ENCODE measurements at places on chromosomes 5 and 9. TPM values are rescaled to one million over a fixed set of nuclear protein-coding genes. Genes with fewer than 3 reads are reported as not detected.

- DNase-seq = no peak
Measured at GRCh38 chr5:155129513-155129880, 115.9 kb downstream of the KIF4B start.

DNA sequence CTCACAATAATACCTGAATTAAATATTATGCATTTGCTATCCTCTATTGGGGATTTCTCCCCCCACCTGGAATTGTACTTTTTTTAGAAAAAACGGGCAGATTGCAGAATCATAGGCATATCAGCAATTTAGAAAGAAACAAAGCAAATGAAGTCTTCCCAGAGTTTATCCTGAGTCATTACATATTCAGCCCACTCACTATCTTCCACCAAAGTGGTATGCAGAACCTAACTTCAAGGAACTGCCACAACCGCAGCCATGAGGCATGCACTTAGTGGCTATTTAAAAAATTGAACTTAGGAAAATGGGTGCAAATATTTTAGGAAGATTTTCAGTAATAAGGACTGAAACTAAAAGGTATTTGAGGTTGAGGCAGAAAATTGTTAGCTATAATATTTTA is 48.6 kb downstream of the UBAP1 start:
- no peak for DNase-seq

GRCh38 chr5:144585681-144586080 is 415.0 kb downstream of the KCTD16 start:
- no peak for DNase-seq

DNA sequence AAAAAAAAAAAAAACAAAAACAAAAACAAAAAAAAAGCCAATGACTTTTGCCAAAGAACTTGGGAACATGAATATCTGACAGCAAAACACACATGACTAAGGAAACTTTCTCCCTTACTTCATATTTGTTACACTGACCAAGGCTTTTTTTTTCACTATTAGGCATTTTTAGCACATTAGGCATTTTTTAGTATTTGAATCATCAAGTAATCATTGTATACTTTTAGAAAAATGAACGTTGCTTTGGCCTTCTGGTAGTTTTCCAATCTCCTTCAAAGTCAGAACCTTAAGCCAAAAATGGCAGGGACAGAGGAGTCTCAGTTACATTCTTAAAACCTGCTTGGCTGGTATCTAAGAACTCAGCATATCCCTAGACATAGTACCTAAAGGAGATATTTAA is 19.3 kb downstream of the NREP start:
- DNase-seq = peak; percentile 13

DNA sequence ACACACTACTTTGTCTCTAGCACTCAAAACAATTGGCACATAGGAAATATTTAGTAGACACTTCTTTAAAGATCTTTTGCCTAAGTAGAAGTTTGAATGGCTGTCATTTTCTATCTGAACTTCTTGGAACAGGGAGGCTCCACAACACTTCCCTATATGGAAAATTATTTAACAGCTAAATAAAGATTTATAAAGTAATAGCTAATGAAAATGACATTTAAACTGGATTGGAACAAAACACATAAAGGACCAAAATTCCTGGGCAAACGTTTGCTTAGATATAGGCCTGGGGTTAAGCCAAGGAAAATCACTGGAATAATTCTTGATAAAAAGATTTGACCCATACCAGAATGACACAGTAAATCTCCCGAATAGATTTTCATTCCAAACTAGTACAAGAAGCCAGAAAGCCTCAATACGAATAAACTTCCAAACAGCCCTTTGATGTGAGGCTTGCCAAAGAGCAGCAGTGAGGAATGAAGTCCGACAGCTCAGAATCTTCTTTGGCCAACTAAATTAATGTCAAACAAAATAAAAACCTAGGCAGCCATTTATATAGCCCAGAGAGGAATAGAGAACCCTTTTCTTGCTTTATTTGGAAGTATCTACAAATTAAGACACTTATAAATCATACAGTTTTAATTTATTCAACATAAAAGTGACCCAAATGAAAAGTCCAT is 20.3 kb upstream of the RNF180 start:
- no peak for DNase-seq

DNA sequence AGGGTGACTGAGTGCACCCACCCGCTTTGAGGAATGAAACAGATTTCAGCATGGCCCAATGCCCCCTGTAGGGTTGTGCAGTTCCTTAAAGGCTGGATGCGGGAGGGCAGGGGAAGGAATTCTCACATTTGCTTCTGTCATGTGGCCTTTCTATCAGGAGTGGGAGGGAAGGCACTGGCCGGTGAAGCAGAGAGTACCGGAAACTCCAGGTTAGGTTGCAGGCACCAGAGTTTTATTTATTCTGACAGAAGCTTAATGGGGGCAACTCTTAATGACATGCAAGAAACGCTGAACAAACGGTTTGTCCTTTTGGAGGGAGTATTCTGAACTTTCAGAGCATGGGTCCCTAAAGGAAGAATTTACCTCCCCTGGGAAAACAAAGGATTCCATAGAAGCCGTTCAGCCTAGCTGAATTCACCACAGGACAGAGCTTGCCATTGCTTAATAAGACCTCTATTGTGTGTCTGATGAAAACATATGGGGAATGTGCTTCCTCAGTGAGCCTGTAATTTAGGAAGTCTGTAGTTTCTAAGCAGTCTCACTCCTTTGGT is 44.1 kb upstream of the EQTN start:
- DNase-seq = peak; percentile 42

The FBP2 gene
- total RNA-seq = 5.5 TPM

The RAI14 gene
- total RNA-seq = 44.7 TPM

The CYLC2 gene
- total RNA-seq = not detected

The CDH10 gene
- total RNA-seq = 0.79 TPM

The CDX1 gene
- 0.49 TPM for total RNA-seq

The OTP gene
- total RNA-seq = not detected

The MEIKIN gene
- total RNA-seq = not detected
